ENCODE measurements at places on chromosomes 4 and X.

DNA sequence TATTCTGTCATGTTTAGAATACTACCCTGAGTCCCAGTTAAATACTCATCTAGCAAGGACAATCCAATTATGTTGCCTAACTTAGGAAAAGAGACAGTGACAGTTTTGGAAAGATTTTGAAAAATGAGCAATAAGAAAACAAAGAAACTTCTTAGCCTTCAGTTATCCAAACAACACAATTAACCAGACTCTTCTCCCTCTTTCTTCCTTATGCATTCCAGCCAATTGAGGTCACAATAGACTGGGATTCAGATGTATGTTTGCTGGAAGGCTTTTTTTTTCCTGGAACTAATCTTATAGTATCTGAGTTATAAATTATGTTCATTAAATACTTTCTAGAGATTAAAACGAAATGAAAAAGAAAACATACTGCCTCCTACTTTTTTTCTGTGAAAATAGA lies 109.6 kb downstream of the GUCY2F start:
- H3K27ac ChIP-seq: no peak overlapping the region
- H3K4me1 ChIP-seq: peaks cover 27% of the 10 kb centered on the region
- DNase-seq: no peak
- H3K36me3 ChIP-seq: no peaks in the 10 kb centered on the region
- no peak overlapping the region for H3K4me3 ChIP-seq
- H3K27me3 ChIP-seq: no peaks in the 10 kb centered on the region

GRCh38 chrX:139691843-139692505 lies 16.0 kb downstream of the MCF2 start:
- H3K4me3 ChIP-seq: peak overlapping the region; percentile 60
- peak; percentile 77 for DNase-seq
- H3K36me3 ChIP-seq: no peaks in the 10 kb centered on the region
- H3K27me3 ChIP-seq: peaks cover 17% of the 10 kb centered on the region

- no peak for DNase-seq
- peaks cover 21% of the 10 kb centered on the region for H3K4me1 ChIP-seq
- H3K27ac ChIP-seq: no peak overlapping the region
- H3K36me3 ChIP-seq: peaks cover 31% of the 10 kb centered on the region
These were observed 118.8 kb upstream of the CBR4 start for GRCh38 chr4:169128902-169129301.

DNA sequence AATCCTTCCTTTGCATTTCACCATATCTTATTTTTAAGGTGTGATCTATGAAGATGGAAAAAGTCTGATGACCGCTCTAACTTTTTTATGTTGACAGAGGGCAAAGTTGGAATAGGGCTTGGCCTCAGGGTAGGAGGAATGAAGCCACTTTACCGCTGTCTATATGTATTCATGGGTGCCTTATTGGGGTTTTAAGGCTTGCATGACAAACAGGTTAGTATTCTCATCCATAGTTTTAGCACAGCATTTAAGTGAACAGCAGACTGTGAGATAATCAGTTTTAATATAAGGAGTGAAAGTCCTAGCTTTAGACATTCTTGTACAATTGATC lies 81.7 kb upstream of the BMP2K start:
- DNase-seq: no peak
- H3K27me3 ChIP-seq: no peaks in the 10 kb centered on the region
- peaks cover 17% of the 10 kb centered on the region for H3K4me1 ChIP-seq
- no peak overlapping the region for H3K4me3 ChIP-seq
- H3K36me3 ChIP-seq: no peaks in the 10 kb centered on the region

- H3K4me3 ChIP-seq: no peak overlapping the region
- no peak for DNase-seq
- H3K4me1 ChIP-seq: peaks cover 2% of the 10 kb centered on the region
- H3K27me3 ChIP-seq: no peaks in the 10 kb centered on the region
- H3K27ac ChIP-seq: no peak overlapping the region
These were observed 169.6 kb downstream of the MID1IP1 start for GRCh38 chrX:38970845-38971244.

DNA sequence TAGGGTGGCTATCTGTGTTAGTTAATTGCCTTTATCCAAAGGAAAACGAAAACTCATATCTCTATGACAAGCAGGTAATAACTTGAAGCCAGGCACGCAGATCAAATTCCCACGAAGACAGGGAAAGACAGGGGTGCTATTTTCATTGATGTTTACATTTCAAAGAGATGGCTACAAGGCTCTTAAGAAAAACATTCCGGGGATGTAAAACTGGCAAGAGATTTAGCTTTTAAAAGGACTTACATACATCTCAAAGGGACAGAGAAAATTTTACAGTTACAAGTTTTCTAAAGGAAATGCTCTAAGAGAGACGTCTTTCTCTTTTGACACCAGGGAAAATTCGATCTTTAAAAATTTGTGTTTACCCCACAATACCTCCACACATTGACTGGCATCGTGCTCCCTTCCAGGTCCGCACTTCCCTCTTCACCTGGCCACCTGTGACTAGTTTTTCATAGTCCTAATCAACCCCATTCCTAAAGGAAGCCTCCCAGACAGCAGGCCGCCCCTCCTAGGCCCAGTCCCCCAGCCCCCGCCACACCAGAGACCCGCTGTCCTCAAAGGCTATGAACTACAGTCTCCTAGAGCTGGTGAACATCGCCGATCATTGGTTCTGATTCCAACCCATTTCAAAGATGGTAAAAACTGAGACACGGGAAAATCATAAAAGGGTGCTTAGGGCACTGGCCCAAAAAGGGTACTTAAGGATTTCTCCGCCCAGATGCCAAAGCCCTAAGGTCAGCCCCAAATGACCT lies 649 bp upstream of the ARAF start:
- peak overlapping the region; percentile 97 for H3K27ac ChIP-seq
- peaks cover 27% of the 10 kb centered on the region for H3K4me1 ChIP-seq
- peak overlapping the region; percentile 80 for H3K4me3 ChIP-seq

DNA sequence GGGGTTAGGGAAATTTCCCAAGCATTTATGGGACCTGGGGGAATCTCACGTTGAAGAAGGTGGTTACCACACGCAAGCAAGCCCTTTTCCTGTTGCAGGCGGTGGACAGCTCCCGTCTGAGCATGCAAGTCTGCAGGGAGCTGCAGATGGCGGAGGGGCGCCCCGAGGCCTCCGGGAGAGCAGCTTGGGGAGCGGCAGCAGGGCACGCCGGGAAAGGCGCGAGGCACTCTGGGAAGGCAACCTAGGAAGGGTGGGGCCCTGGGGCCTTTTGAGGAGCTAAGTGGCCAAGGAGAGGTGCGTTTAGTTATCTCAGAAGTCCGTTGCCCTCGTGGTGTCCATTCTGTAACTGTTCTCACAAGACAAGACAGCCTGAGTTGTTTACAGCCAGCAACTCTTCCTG lies 57.0 kb upstream of the SLC25A4 start:
- no peak overlapping the region for H3K27ac ChIP-seq
- DNase-seq: no peak
- H3K27me3 ChIP-seq: peaks cover 9% of the 10 kb centered on the region
- H3K4me1 ChIP-seq: no peaks in the 10 kb centered on the region

GRCh38 chrX:45830343-45830742 lies 629.7 kb upstream of the DIPK2B start:
- H3K36me3 ChIP-seq: peaks cover 3% of the 10 kb centered on the region
- H3K27ac ChIP-seq: no peak overlapping the region
- H3K27me3 ChIP-seq: no peaks in the 10 kb centered on the region
- no peaks in the 10 kb centered on the region for H3K4me1 ChIP-seq
- H3K4me3 ChIP-seq: no peak overlapping the region

- no peaks in the 10 kb centered on the region for H3K4me1 ChIP-seq
- no peak for DNase-seq
- H3K27ac ChIP-seq: no peak overlapping the region
- H3K4me3 ChIP-seq: no peak overlapping the region
These were observed 733.7 kb upstream of the PABPC4L start for GRCh38 chr4:134935320-134935719.

DNA sequence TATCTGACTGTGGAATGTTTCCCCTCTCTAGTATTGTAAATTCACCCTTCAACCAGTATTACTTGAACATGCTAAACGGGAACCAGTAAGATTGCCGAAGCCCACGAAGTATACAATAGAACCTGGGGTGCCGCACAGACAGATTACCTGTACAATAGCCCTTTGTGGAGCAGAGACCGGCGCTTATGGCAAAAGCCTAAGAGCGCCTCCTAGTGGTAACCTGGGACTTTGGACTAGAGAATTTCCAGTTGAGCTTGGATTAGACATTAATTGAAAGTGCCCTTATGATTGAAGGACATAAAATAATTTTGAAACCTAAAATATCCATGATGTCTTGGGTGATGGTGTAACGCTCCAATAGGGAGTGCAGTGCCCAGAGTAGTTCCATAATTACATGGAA lies 14.1 kb downstream of the ZNF157 start:
- H3K27ac ChIP-seq: no peak overlapping the region
- DNase-seq: no peak
- no peaks in the 10 kb centered on the region for H3K27me3 ChIP-seq
- no peak overlapping the region for H3K4me3 ChIP-seq
- H3K4me1 ChIP-seq: no peaks in the 10 kb centered on the region
- H3K36me3 ChIP-seq: no peaks in the 10 kb centered on the region

- no peak overlapping the region for H3K4me3 ChIP-seq
- no peak overlapping the region for H3K27ac ChIP-seq
- H3K36me3 ChIP-seq: peaks cover 4% of the 10 kb centered on the region
- H3K4me1 ChIP-seq: no peaks in the 10 kb centered on the region
- peaks cover 3% of the 10 kb centered on the region for H3K27me3 ChIP-seq
These were observed 461.0 kb upstream of the GALNT7 start for GRCh38 chr4:172707622-172708021.

- H3K27ac ChIP-seq: no peak overlapping the region
- no peak for DNase-seq
- H3K4me1 ChIP-seq: peaks cover 40% of the 10 kb centered on the region
- no peak overlapping the region for H3K4me3 ChIP-seq
These were observed 18.0 kb downstream of the BST1 start for GRCh38 chr4:15720851-15721250.

DNA sequence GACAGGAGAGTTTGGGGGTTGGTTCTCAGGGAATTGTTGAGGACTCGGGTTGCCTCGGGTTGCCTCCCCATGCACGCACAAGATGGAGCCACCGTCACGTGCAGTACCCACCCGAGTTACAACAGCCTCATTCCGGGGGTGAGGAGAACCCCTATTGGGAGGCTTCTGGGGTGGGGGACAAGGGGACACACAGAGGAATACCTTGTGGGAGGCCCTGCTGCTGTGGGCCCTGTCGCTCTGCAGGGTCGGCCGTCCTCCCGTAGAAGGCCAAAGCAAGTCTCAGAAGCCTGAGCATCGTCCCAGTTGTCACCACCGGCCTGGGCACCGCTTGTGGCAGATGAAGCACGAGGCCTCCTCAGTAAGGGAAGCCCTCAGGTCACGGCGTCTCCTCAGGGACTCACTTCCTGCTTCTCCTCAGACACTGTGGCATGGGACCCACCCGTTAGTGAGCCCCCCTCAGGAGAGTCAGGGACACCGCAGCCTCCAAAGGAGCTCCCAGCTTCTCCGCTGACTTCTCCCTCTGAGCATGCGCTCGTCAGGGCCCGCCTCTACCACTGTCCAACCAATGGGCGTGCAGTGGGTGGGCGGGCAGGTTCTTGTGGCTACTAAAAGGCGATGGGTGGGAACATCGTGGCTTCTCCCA lies at the start of gene CT55:
Gene CT55, minus strand, starts transcription at position 522 of the 643 bp plus-strand sequence. Its CDS starts 227 bp downstream, at position 295.
- no peaks in the 10 kb centered on the region for H3K36me3 ChIP-seq
- no peak within 1 kb of the TSS for H3K4me3 ChIP-seq
- DNase-seq: peak; percentile 76
- no peak within 1 kb of the TSS for H3K27ac ChIP-seq
- peaks cover under 1% of the 10 kb centered on the region for H3K27me3 ChIP-seq
- no peaks in the 10 kb centered on the region for H3K4me1 ChIP-seq

Data from chondrocyte (in vitro differentiated cells).